ENCODE measurements at places on chromosomes 2 and 18.

DNA sequence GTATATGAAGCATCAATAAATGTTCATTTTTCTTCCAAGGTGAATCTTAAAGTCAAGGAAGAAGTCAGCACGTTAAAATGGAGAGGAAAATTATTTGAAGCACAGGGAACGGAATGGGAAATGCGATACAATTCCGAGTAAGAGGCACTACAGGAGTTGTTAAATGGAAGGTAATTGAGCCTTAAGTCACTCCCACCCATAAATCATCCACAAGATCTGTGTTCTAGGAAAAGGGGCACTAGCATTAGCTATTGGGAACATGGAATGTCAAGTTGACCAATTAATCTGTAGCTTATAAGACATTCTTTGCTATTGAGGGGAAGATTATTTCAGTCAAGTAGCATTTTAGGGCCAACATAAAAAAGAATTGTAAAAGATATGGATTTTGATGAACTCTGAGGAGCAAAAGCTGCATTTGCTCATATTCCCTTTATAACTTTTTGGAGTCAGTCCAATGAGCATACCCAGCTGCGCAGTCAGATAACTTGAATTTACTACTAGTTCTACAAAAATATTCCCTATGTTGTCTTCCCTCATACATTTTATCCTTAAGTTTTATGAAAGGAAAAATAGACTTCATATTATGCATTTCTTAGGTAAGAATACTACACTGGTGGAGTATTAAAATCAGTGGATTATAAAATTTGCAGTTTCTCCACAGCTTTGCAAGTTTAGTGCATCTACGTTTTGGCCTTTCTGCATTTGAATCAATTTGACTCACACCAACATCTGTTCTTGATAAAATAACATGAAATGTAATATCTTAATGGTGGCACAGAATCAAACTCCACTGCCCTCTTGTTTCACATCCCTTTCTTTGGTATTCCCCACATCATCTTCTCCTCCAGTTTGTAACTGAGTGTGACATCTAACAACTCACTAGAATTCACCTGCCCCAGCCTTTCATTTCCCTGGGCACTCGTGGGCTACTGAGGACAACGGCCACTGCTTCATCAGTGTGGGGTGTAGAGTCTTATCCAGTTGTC is 95.6 kb downstream of the SP3 start:
- DNase-seq, result no peak

DNA sequence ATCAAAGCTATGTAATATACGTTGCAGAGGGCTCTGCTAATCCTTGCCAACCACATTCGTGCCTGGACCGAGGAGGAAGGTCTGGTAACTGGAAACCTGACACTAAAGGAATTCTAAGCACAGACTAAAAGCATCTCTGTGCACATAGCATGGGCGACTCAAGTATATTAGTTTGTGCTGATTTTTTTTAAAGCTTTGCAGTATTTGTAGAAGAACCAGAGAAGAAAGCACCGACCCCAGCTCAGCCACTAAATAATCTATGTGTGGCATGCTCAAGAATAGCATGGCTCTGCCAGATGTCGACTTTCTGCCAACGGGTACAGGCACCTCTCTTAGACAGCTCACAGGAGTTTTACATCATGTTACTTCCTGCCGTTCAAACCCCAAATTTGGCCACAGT is 73.2 kb upstream of the NRP2 start:
- DNase-seq, result peak; percentile 20

DNA sequence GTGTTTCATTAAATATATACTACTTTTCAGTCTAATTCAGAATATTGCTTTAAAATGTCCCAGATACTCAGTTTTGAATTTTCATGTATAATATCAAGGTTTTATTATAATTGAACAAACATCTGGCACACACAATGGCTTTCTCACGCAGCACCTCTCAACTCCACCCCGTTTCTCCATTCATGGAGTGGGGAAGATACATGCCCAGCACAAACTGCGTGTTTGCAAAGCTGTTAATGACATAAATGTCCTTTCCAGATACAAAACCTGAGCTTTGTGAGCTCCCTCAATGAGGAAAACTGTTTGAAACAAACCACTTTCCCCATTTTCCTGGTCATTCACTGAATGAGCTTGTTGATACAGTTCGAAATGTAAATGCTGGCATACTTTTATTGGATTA is 150.3 kb upstream of the RASGRP3 start:
- DNase-seq, result no peak

DNA sequence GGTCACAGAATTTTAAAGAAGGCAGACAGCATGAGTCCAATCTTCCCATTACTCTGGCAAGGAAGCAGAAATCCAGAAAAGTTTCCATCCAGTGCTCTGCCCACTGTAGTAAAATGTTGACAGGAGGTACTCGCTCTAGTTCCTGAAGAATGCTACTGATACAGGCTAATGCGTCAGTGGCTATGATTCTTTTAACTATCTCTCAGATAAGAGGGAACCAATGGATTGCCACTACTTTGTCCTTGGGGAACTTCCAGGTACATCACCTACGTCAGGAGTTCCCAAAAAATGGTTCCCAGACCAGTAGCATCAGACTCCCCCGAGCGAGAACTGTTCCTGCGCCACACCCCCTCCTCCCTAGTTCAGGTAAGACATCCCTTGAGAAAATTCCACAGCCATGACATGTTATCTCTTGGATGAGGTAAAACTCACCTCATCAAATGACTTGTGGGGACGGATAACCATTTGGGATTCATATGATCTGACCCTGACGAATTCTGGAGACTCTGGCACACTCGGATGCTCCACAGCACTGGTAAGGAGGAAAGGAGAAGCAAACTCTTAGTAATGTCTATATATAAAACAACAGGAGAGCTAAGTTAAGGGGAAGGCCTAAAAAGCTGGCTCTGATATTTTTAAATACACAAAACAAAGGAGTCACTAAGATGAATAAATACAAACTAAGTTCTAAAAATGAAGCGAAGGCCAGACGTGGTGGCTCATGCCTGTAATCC is 16.5 kb downstream of the STARD7 start:
- no peak for DNase-seq

GRCh38 chr2:25881764-25882163 is 3.5 kb upstream of the ASXL2 start:
- no peak for DNase-seq

- DNase-seq, result no peak
Observed at GRCh38 chr2:12316476-12316875, 400.3 kb upstream of the TRIB2 start.

- DNase-seq, result peak; percentile 69
Observed at GRCh38 chr2:150256736-150257135, 230.7 kb downstream of the RND3 start.

DNA sequence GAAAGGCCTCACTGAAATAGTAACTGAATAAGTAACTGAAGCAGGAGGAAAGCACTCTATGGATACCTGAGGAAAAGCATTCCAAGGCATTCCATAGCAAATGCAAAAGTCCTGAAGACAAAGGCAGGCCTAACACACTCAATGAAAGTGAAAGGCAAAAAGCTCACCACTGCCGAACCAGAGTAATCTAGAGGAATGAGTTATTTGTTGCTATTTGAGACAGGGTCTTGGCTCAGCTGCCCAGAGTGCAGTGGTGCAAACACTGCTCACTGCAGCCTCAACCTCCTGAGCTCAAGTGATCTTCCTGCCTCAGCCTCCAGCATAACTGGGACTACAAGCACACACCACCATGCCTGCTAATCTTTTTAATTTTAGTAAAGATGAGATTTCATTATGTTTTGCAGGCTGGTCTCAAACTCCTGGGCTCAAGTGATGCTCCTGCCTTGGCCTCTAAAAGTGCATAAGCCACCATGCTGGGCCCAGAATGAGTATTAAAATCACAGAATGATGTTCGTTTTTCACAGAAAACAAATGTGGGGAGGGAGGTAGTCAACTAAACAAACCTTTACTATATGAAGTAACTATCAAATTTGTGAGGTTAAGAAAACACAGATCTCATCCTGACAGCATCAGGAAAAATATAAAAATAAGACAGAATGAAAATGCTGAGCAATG is 17.9 kb downstream of the PIAS2 start:
- no peak for DNase-seq

- no peak for DNase-seq
Observed at GRCh38 chr2:62415019-62415431, 91.0 kb downstream of the TMEM17 start.

DNA sequence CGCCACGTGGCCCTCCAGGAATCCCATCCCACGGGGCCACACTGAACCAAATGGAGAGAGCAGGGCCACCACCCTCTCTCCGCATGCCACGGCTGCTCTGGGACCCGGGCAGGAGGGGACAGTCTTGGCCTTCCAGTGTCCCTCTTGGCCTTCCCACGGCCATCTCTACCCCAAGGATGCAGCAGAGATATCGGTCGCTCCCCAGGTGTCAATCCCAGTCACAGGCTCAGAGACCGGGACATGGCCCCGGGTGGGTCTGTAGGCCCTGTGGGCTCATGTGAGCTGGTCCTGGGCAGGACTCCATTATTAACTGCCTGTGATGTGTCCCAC is 15.3 kb downstream of the CAPN10 start:
- no peak for DNase-seq

DNA sequence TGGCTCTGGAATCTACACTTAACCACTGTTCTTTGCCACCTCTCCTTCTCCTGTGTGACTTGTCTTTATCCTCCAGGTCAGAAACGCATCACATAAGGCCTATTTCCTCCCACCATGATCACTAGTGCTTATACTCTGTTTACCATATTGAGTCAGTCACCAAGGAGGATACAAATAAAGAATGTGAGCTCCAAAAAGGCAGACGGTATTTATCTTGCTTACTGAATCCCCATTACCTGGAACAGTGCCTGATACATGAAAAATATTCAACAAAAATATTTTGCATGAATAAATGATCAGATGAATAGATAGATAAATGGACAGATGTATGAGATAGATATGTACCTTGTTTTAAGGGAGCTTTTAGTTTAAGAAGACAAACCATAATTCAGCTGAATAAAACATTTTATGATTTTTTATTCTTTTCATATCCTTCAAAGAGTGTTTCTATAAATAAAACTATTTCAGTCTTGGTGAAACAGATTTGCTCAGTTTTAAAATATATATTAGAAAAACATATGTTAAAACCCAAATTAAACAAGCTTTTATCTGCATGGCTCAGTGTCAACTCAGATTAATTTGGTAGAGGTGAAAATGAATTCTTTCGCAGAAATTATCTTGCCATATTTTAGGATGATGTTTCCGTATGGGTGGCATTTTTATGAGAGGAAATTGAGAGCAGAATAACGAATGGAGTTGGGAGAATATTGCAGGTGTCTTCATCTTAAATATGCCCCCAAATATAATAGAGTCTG is 799.9 kb downstream of the DCC start:
- DNase-seq, result no peak

GRCh38 chr18:46466234-46467160 is 190.5 kb downstream of the LOXHD1 start:
- no peak for DNase-seq

DNA sequence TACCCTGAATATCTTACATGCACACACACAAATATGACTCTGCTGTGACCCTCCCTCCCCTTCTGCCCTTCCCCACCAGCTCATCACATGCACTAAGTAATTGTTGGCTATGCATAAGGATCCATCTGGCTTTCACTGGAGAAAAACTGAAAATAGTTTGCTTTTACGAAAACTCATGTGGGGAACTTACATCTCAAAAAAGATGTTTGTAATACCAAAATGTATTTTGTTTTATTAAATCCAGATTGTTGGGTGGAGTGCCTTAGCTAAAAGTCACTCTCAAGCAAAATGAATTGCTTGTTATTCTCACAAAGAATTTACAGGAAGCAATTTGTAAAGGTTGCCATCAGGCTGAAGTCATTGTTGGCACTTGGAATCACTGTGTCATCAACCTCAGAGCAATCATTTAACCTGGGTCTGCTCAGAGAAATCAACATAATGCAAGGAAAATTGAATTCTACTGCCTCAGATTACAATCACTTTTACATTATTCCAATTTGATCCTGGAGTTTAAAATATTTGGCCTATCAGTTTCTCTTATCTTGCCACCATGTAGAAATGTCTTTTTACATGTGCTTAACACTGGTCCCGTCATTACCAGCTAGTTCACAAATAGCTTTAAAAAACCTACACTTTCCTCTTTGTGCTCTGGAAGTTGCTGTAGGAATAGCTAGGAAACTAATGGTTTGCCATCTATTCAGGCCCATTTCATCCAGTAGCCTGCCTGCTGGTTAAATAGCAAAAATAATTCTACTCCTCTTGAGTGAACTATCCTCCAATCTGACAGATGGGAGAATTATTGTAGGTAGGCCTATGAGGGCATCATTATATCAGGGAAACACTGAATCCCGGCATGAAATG is 90.3 kb upstream of the TMEM17 start:
- peak; percentile 98 for DNase-seq

DNA sequence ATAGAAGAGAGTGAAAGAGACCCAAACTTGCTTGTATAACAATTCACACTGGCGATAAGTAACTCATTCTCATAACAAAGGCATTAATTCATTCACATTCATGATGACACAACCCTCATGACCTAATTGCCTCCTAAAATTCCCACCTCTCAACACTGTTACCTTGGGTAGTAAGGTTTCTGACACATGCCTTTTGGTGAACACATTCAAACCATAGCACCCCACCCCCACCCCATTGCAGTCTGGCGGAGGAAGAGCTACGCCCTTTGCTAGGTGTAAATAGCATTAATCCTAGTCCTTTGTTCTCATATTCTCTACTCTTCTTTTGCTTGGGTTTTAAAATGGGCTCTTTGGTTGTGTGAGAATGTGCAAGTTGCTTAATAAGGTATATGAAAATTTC is 361.5 kb downstream of the DSEL start:
- no peak for DNase-seq

GRCh38 chr2:20378891-20379519 is 28.4 kb upstream of the PUM2 start:
- DNase-seq, result peak; percentile 80

- DNase-seq, result no peak
Observed at GRCh38 chr2:39618736-39619135, 47.0 kb upstream of the TMEM178A start.

DNA sequence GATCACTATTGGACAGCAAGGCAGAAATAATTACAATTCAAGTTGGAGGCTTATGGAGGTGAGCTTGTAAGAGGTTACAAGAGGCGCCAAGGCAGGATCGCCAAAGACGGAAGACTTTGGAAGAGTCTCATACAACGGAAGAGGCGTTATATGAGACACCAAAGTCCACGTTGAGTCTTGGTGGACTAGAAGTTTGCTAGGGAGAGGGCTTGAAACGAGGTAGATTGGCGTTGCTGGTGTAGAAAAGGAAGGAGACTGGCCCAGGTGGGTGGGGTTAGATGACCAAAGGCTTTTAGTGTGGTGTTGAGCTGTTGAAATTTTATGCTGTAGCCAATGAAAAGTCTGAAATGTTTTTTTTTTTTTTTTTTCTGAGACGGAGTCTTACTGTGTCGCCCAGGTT is 1.4 kb downstream of the MSH2 start:
- DNase-seq, result no peak
